ENCODE measurements at places on chromosomes 1 and 21. TPM values are rescaled to one million over a fixed set of nuclear protein-coding genes. Genes with fewer than 3 reads are reported as not detected.

KHDRBS1 gene
- total RNA-seq, result 174 TPM

GRCh38 chr1:161261261-161262235 is 3.0 kb downstream of the PCP4L1 start:
- no peak for DNase-seq

- no peak for DNase-seq
These were observed 17.7 kb upstream of the LRRN2 start for GRCh38 chr1:204703268-204703664.

EDN2 gene
- total RNA-seq, result not detected

- DNase-seq, result no peak
These were observed 11.6 kb downstream of the KYAT3 start for GRCh38 chr1:88980870-88981269.

- no peak for DNase-seq
These were observed 1.7 kb upstream of the MIB2 start for GRCh38 chr1:1613509-1614082.

DNA sequence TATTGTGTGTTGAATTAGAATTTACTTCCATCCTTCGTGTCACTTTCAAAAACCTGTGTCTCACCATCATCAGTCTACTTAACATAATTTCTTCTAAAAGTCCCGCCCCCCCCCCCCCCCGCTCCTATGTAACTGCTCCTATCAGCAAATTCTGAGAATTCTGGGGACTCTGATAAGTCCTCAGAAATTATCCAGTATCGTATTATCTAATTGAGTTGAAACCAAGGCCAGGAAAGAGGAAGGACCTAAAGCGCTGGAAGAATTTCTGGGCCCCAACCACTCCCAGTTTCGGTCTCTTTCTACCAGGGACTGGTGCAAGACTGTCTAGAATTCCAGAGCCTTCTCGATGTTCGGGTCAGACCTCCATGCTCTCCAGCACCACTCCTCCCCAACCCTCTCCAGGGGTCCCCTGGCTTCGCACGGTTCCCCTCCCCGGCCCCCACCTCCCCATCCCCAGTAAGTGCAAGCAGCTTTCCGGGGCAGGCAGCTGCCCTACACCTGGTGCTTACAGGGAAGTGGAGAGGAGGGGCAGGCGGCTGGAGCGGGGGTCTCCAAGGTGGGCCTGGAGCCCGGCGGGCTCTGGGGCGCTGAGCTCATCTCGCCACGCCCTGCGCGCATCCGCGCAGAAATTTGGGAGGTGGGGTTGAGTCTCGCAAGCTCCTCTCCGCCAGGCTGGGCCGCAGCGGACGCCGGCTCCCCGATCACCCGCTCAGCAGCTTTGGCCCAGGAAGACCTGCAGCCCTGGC is 16.0 kb upstream of the ZNF496 start:
- no peak for DNase-seq

IL19 gene
- not detected for total RNA-seq

DNA sequence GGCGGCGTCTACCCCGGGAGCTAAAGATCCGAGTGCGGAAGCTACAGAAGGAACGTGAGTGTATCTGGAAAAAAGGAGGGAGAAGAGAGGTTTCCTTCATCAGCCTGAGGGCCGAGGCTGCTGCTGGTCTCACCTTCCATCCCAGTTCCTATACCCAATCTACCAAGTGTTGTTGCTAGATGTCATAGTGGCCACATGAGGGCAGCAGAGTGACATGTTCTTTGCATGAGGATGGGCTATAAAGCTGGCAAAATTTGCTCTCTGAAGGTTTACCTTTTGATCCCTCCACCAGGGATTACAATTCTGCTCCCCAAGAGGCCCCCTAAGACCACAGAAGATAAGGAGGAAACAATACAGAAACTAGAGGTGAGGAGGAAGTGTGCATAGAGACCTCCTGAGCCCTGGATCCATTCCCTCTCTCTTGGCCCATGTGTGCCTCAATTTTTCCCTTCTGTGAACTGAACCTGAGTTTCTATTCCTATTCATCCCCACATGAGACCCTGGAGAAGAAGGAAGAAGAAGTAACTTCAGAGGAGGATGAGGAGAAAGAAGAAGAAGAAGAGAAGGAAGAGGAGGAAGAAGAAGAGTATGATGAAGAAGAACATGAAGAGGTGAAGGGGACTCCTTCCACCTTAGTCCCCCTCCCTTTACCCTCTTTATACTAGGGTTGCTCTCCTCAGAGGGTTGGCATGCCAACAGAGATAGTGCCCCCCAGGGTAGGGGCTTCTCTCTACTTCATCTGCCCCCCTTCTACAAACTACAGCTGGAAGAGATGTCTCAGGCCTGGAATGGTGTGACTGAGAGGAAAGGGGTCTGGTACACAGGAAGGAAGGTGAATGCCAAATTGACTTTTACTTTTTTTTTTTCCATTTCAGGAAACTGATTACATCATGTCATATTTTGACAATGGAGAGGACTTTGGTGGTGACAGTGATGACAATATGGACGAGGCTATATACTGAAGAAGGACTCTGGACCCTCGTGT is 13.3 kb downstream of the POLR3GL start:
- DNase-seq, result peak; percentile 85

- DNase-seq, result no peak
These were observed 526.2 kb downstream of the MRPL39 start for GRCh38 chr21:25081096-25081495.

DNA sequence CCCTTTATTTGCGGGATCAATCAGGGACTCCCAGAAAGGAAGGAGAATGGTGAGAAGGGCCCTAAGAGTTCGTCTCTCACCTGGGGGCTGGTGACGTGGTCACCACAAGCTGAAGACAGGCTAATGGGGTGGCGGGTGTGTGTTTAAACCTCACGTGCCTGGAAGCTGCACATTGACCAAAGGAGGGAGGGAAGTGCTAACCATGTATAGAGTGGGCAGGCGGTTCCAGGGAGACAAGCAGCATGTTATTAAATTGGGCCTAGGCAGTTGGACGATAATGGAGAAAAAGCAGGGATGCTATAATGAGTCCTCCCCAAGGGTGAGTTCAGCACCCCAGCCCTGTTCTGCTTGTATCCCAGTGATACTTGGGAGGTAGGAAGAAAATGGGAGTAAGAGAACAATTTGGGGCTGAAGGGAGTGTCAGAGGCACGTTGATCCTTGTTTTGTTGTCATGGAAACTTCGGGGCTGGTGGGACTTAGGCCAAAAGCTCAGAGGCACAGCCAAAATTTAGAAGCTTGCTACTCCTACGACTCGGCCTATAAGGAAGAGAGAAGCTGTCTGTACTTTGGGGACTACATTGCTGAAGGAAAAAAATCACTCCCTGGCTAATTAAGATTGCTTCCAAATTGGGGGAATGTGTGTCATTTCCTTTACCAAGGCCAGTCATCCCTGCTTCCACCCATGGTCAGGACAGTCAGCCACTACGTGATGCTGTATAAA is 33.2 kb upstream of the EPHA8 start:
- no peak for DNase-seq
